ENCODE measurements at places on chromosomes 16 and 17.

- DNase-seq, result no peak
Measured at GRCh38 chr17:5582209-5583185, 1.8 kb downstream of the NLRP1 start.

GRCh38 chr16:56807011-56807675 is 57.9 kb upstream of the SLC12A3 start:
- DNase-seq, result no peak

DNA sequence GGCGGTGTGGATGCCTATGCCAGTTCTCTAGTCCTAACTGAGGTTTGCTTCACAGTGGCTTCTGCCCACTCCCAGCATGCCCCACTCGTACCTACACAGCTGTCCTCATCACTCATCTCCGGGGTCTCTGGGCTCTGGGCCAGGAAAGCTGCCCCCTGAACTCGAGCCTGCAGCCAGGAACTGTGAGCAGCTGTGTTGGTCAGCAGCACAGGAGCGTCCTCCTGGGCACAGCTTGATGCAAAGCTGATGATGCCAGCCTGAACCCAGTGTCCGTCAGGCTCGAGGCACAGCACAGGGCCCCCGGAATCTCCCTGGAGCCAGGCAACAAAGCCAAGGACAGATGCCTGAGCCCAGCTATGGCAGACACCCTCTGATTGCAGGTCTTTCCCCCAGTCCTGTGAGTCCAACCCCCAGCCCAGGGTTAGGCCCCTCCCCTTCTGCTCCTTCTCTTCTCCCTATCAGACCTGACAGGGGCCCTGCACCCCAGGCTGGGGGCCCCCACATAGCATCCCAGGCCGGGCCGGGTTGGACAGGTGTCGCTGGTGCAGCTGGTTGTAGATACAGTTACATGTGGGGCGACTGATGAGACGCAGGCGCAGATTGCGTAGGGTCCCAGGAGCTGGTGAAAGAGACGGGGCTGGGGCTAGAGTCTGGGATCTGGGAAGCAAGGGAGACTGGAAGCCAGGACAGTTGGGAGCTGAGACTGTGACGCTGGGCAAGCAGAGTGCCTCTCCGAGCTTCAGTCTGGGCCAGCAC is 2.7 kb downstream of the PRSS53 start:
- no peak for DNase-seq

DNA sequence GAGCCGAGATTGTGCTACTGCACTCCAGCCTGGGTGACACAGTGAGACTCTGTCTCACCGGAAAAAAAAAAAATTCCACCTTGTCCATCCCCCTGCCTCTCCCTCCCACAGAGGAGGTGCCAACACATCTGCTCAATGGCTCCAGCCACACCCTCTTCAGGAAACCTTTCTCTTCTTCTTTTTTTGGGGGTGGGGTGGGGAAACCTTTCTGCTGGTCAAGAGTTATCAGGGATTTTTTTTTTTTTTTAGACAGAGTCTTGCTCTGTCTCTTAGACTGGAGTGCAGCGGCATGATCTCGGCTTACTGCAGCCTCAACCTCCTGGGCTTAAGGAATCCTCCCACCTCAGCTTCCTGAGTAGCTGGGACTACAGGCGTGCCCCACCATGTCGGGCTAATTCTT is 18.7 kb downstream of the TNS4 start:
- no peak for DNase-seq

DNA sequence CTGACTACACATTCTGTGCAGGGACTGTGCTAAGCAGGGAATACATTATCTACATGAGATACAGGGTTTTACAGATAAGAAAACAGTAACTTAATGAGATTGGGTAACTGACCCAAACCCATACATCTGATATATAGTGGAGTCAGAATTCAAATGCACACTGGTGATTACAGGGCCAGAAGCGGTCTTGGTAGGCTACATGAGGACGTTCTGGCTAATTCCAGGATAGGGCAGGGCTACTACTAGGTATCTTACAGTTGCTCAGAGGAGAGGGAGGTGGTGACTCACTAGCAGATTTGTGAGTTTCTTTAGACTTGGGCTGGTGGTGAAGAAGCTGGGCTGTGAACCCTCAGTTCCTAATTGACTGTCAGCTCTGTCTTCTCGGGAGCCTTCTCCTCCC is 21.4 kb downstream of the TRIM16 start:
- no peak for DNase-seq

- no peak for DNase-seq
Measured at GRCh38 chr17:68326681-68327080, 35.4 kb downstream of the ARSG start.
